Inflammatory macrophage (primary cell): ENCODE measurements at places on chromosomes 11 and 22.

GRCh38 chr22:36208914-36209313, 7.3 kb upstream of the APOL4 start:
- no peak for DNase-seq

DNA sequence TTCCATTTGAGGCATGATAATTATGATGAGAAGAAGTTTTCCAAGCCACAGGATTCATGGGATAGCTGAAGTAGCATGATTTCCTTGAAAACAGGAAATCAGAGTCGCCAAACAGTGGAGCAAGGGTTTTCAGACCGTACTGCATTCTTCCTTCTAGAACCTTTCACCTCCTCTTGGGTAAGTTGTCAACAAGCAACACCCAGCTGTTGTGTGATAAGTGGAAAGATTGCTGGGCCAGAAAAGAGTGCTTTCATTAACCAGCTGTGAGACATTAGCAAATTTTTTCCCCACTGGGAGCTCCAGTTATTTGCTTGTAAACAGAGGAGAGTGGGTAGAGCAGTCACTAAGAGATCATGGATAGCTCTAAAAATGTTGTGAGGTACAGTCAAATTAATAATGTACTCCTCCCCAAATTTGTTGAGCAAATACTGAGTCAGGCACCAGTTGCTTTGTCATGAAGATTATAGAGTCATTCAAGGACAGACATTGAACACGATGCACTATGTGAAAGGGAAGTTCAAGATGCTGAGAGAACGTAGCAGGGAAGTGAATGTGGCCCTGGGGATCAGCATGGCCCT, 11.7 kb upstream of the MPEG1 start:
- DNase-seq, result peak; percentile 79

DNA sequence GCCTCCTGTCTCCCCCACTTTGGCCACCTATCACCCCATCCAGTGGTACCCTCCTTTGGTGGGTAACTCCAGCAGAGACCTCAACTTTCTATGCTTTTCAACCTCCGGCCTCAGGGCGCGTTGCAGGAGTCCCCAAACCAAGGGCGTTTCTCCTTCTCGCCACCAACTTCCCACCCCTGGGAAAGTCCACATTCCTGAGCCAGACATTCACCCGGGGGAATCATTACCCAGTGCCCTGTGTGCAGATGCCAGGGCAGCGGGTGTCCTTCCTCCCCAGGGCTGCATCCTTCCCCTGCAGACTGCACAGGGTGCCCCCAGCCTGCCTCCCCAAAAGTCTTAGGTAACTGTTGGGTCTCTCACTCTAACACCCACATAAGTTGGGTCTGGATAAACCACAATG, 26.4 kb downstream of the MYEOV start:
- DNase-seq, result no peak

DNA sequence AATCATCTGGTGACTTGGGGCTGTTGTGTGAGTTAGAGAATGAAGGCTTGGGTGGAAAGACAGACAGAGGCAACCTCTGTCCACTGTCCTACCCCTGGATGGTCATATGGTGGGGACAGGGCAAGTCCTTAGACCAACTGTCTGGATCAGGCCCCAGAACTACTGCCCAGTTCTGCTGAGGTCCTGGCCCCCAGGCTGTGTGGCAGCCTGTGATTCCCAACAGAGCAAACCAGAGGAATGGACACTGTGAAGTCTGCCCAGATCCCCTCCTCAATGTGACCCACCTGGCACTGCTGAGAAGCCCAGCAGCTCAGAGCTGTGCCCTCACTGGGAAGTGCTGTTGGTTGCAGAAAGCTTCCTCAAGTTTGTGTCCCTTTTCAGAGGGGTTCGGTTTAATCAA, 69.0 kb downstream of the GGTLC2 start:
- DNase-seq, result no peak

DNA sequence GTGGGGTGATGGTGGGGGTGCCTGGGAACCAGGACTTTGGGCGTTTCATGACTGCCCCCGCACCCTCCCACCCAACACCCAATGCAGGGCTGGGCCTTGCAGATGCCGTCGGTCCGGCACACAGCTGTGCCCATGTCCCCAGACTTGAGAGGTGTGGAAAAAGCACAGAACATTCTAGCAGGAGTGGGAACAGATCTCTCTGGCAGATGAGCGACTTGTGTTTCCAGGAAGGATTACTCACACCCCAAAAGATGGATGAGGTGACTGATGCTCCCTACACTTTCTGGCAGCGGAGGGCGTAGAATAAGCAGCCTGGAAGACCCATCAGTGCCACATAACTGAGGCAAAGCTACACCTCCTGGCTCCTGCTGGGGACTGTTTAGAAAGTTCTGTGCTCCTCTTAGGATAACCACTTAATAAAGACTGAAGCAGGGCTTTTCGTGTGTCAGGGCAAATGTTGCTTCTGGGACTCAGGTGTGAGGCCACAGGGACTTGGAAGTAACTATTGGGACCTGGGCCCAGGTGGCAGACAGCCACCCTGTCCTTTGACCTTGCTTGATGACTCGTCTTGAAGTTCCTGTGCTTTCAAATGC, 24.2 kb downstream of the FBLN1 start:
- no peak for DNase-seq

DNA sequence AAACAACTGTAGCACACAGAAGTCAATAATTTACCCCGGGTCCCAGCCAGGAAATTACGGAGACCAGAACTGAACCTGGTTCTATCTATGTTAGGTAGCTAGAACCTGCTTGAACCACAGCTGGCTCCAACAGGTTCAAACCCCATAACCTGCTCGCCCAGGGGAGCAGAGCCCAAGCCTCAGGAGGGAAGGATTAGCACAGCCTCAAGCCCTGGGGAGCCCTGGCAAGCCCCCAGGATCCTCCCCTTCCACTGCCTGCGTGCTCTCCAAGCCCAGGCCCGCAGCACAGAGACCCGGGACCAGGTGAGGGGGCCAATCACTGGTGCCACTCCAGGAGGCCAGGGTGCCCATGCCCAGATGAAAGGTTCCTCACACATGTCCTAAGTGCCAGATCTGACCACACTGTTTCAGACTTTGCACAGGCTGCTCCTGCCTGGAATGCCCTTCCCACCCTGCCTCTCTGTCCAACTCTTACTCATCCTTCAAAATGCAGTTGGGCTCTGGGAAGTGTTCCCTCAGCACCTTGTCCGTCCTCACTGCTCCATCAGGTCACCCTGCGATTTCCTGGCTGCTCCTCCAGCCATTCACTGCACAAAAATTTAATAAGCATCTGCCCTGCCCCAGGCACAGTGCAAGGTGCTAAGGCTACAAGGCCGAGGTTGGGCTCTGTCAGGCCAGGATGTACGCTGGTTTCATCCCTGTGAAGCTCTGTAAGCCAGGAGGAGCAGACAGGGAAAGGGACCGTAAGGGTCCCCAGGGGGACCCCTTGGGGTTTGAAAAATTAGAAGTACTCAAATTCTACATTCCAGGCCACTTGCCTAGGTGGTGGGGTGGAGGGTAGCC, 32.2 kb downstream of the ARRB1 start:
- no peak for DNase-seq

- no peak for DNase-seq
Observed at GRCh38 chr11:2398664-2399355, 1.7 kb upstream of the TSSC4 start.

DNA sequence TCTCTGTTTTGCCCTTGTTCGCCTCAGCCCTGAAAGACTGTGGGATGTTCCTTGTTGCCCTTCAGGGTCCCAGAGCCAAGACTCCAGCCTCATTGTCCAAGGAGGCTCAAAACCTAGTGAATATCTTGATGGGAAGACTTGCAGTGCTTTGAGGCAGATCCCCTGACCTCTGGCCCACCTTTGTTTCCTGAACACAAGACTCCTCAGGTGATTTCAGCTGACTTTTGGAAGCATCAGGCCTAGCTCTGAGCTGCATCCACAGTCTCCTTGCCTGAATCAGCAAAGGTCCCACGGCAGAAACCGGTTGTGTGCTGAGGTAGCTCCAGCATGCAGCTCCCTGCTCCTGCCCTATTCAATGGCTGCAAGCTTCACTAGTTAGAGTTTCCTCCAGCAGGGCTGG, 159.3 kb upstream of the B3GAT1 start:
- DNase-seq, result no peak

DNA sequence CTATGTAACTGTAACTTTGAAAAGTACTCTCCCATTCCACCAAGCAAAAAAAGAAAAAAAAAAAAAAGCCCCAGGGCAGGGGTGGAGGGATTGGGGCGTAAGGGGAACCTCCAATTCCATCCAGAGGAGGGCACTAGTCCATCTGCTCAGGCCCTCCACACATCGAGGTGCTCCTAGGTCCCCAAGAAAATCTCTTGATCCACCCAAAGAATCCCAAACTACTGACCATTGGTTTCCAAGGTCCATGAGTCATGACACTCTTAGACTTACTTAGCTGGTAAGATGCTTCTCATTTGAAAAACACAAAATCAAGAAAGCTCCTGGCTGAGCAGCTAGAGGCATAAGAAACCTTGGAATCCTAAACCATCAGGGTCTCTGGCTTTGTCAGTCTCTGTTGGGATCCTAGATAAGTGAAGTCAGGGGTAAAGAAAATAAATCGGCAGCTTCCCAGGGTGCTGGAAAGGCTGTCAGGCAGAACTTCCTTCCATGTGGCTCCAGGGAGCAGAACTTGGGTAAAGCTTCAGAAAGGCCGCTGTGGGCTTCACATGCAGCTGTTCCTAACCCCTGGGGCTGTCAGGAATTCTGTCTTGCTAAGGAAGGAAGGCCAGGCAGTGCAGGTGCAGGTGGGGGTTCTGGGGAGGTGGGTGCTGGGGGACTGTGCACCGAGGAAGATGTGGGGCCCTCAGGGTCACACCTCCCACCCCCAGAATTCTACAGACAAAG, 49.4 kb upstream of the ADA2 start:
- DNase-seq, result peak; percentile 10

DNA sequence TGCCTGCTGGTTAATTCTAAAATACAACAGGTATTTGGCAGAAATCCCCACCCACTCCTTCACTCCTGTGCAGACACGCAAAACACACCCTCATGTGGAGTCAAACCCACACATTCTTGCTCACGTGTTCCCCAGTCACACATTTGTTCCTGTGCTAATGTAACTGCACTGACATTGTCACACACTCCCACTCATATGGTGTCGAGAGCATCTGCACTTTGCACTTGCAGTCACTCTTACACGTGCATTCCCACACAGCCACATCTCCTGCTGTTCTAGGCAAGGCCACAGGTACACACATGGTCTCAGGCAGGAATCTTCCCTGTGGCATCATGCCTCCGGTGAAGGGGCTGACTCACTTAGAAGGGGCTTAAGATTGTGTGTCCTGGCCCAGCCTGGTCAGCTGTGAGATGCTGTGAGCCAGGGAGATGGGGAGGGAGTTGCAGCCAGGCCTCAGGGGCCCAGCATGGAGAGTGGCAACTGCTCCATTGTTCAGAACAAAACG, 395.0 kb downstream of the TENM4 start:
- DNase-seq, result peak; percentile 13

DNA sequence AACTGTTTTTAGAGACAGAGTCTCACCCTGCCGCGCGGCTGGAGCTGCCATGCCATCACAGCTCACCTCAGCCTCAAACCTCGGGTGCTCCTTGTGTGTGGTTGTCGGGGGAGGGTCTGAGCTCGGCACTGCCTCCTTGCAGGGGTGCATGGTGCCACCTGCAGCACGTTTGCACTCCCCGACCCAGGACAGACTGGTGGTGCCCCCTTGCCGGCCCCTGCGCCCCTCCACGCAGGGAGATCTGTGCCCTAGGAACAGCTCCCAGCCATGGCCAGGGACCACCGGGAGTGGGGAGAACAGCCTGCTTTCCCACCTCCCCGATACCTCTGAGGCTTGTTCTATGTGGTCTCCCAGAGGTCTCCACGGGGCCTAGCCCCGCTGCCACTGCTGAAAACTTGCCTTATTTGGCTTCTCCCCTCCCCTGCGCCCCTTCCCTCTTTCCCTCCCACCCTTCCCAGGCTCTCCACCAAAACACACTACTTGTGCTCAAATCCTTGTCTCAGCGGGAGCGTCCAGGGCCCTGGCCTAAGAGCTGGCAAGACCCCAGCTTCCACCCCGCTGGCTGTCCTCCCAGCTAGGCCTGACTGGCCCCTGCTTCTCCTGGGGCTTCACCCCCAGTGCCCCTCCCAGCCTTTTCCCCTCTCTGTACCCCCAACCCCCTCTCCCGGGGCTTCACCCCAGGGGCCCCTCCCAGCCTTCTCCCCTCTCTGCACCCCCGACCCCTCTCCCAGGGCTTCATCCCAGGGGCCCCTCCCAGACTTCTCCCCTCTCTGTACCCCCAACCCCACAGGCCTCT, 13.4 kb upstream of the TPCN2 start:
- no peak for DNase-seq
